Renal cortex interstitium (tissue), 15 donors: ENCODE measurements at places on chromosomes 7 and 10. TPM values are rescaled to one million over a fixed set of nuclear protein-coding genes. Genes with fewer than 3 reads are reported as not detected.

- no peak for DNase-seq
Observed at GRCh38 chr7:114081606-114082425, 163.0 kb upstream of the PPP1R3A start.

DNA sequence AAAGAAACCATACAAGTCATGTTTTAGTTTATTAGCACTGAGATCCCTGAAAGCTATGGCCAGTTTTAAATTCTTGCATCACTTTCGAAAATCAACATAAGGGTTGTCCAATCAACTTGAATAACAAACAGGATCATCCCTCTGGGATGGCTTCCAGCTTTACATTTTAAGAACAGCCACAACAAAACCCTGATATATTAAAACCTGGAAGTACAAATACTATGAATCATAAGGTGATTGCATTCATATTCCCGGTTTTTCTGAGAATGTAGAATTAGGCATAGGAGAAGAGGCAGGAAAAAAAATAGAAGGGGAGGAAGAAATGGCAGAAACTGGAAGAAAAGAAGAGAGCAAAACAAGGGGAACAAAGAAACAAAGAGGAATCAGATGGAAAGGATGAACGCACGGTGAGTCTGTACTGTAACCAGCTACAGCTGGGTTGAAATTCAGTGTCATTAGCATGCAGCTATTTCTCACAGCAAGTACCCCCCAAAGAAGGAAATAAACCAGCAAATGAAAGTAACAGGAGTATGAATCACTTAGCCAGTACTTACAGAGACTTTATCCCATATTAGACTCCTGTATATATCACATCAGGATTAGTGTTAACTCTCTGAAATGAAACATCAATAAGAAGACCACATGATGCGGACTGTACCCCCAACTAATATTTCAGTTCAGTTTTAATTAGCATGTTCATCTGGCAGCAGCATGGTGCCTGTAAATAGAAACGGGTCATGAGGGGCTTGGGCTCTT, 301.3 kb downstream of the RNLS start:
- no peak for DNase-seq

DNA sequence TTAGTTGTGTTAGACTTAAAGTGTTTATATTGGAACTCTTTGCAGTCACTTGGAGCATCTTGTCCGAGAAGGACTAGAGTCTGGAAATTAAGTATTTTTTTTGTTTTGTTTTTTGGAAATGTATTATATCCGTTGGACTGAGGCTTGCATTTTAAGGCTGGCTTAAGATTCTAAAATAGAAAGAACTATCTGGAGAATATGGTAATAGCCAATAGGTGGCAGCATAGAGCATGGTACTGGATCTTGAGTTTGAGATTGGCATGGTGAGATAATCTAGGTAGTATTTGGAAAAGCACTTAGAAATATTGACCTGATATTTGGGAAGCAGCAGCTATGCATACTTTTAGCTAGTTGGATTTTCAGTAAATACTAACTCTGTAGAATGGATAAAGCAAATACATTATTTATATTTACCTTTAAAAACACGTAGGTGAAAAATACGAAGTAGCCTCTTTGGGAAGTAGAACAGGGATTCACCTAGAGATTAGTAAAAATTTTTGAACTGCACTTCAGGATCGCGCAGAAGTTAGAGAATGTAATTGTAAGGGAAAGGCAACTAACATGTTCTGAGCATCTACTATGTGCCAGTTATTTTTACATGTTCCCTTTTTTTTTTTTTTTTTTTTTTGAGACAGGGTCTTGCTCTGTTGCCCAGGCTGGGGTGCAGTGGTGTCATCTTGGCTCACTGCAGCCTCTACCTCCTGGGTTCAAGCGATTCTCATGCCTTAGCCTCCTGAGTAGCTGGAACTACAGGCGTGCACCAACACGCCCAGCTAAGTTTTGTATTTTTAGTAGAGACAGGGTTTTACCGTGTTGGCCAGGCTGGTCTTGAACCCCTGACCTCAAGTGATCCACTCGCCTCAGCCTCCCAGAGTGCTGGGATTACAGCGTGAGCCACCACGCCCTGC, 78.6 kb downstream of the LCOR start:
- DNase-seq, result no peak

DNA sequence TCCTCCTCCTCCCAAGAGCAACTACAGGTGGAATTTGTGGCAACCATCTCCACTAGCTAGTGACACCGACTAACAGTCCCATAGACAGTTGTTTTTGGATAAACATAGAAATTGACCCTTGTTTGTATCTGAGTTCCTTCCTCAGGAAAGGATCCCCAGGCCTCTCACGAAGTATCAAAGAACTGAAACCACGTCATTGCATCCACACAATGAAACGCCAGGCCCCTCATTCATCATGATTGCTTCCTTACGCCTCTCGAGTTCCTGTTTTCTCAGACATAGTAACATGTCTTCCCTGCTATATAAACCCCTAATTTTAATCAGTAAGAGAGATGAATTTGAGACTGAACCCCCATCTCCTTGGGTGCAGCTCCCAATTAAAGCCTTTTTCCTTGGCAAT, 18.1 kb downstream of the SLC35G1 start:
- no peak for DNase-seq

DNA sequence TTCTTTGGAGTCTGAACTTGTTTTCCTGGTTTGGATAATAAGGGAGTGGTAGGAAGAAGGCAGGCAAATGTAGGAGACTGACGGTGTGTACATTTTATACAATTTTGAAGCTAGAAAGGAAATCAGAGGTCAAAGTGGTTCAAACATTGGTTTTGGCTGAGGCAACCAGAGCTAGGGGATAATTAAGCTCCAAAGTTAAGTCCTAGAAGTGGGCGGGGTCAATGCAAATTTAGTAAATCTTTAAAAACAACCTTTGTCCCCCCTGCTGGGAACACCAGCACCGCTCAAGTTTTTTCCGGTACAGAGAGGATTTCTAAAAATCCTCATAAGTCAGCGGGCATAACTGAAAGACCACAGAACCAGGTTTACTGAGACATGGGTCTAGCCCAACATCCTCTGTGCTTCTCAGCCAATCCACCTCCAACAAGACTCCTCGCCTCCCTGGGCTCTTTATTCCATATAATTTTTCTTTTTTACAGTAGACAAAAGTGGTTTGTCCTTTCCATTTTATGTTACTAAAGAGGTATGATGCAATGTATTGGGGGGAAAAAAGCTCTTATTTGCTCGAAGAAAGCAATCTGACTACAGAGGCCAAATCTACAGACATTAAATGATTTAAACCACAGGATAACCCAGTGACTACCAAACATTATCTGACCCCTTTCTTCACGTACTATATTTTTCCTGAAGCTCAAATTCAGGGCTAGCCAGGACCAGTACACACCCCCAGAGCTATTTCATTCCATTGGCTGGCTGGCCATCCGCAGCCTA, 1.6 kb downstream of the GLUD1 start:
- no peak for DNase-seq

GRCh38 chr10:103451831-103452505, at the start of gene CALHM2:
TSS of gene CALHM2 (minus strand) at chr10:103452370. CDS start at chr10:103449941, 2,429 bp downstream.
- peak; percentile 51 for DNase-seq

GRCh38 chr10:60536529-60537114, 146.9 kb upstream of the ANK3 start:
- no peak for DNase-seq

DNA sequence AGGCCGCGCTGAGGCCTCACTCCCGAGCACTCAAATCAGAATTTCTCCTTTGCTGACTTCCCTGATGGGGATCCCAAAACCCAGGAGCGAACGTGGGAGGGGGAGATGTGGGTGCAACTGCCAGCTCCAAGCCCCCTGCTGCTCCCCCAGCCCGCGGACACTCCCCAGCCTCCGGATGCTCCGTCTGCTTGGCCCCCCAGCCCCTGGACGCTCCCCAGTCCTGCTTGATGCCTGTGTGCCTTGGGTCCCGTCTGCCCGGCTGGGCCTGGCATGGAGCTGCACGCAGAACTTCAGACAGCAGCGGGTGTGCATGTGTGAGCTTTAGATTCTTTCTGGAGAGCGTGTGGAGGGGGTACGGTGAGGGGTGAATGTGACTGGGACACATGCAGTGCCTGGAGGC, 4.7 kb upstream of the SHH start:
- DNase-seq, result no peak

DNA sequence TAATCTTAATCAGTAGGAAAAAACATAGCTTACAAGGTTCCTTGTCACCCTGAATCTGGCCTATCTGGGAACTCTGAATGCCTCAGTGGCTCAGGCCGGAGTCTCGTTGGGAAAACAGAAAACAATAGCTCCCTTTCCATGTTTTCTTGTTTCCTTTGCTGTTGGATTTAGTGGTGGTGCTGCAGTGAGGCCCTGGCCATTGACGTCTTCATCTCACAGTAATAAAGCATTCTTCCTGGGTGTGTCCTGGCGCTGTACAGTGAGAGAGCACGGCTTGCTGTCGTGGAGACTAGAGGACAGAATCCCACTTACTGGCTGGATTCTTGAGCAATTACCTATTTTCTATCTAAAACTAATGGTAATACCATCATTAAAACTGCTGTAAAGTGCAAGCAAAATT, 1.3 kb upstream of the SPOCK2 start:
- DNase-seq, result no peak

DNA sequence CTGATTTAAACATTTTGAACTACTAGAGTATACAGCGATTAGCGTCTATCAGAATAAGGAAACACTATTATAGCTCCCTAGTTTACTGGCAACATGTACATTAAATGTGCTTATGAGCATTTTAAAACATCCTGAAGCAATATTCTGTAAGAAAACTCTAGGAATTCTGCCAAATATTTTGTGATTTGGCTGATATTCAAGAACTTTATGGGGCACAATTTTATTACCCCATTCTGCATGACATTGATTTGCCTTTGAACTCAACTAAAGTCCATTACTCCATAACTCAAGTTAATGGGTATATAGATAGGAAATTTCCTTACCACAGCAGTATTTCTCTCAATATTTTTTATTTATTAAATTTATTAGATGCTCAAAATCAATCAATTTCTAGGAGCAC, 369.9 kb upstream of the KCND2 start:
- DNase-seq, result peak; percentile 7

GRCh38 chr10:132332433-132332754, 401 bp downstream of the LRRC27 start:
- DNase-seq, result no peak

DNA sequence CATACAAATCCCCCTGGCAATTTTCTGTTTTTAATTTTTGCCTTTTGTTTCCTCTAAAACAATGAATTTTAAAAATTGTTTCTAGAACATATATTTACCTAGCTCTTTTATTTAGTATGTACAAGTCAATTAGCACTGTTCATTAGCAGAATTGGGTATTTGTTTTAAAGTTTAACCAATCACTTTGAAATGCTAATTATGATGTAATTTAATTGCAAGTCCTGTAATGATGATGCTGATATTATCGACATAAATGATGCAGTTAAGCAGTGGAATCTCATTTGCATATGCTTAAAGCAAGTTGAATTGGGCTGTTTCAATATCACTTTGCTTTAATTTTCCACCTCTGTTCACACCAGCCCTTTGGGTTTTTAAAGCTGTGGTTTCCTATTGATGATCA, 2.7 kb downstream of the FOXP2 start:
- DNase-seq, result no peak

- no peak for DNase-seq
Observed at GRCh38 chr10:63416376-63416775, 49.4 kb downstream of the JMJD1C start.

- DNase-seq, result no peak
Observed at GRCh38 chr10:90849956-90850749, 7.7 kb downstream of the HTR7 start.

DNA sequence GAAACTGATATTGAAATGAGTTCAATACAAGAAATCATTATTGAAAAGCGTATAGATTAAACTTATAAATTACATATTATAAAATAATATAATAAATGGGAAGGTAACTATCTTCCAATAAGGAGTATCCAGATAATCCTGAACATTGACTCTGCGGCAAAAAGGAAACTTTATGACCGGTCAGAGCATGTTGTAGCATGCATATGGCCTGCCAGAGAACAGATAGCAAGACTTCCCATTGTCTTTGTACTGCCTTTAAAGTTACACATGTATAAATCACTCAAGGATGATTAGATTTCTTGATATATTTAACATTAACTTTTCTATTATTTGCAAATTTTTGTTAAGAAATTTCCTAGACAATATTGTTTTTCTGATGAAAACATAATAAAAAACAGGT, 56.2 kb upstream of the ETV1 start:
- DNase-seq, result no peak

- DNase-seq, result no peak
Observed at GRCh38 chr10:1395025-1395480, 338.9 kb downstream of the WDR37 start.

TRIM74 gene
- polyA plus RNA-seq, result 1.9 TPM

NEURL1 gene
- polyA plus RNA-seq, result 0.90 TPM

TFR2 gene
- polyA plus RNA-seq, result 0.95 TPM

PPP1R9A gene
- polyA plus RNA-seq, result 30.4 TPM

CXCL12 gene
- 406 TPM for polyA plus RNA-seq

ATE1 gene
- 32.8 TPM for polyA plus RNA-seq

WBP1L gene
- polyA plus RNA-seq, result 40.9 TPM
